ENCODE measurements at places on chromosomes 7 and 10.

DNA sequence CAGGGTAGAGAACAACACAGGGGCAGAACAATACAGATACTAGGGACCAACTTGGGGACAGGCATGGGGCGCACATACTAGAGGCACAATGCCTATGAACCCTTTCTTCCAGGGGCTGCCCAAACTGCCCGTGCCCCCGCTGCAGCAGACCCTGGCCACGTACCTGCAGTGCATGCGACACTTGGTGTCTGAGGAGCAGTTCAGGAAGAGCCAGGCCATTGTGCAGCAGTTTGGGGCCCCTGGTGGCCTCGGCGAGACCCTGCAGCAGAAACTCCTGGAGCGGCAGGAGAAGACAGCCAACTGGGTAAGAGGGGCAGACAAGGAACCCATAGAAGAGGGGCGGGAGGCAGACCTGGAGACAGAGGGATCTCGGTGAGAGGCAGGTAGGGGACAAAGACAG is 5.8 kb downstream of the CHAT start:
- no peak for DNase-seq

- no peak for DNase-seq
These were observed 75.9 kb upstream of the NXPH1 start for GRCh38 chr7:8357536-8357935.

GRCh38 chr10:33310853-33311252 is 23.6 kb downstream of the NRP1 start:
- DNase-seq = no peak

- DNase-seq = no peak
These were observed 34.2 kb upstream of the TARP start for GRCh38 chr7:38307640-38308039.

DNA sequence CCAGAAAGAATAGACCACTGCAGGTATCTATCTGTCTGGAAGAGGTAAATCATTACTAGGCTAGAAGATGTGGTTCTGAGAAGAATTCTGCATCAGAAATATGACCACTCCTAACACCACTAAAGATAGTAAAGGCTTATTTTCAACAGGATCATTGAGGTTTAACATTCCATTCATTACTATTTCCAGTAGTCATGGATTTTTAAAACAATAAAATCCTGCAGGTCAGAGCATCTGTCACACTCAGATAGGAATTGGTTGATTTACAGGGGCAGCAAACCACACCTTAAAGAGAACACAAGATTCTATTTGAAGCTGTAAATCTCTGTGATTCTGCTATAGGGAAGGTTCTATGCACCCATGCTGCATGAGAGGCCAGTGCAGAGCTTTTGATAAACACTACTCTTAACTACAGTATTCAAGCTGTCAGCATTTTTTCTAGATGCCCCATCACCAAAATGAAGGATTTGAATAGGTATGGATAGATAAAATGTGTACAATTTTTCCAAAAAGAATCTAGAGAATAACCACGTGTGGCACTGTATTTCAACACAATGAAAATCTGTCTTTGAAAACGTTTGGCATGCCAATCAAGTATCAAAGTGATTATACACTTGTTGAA is 14.6 kb downstream of the LRRC17 start:
- no peak for DNase-seq

DNA sequence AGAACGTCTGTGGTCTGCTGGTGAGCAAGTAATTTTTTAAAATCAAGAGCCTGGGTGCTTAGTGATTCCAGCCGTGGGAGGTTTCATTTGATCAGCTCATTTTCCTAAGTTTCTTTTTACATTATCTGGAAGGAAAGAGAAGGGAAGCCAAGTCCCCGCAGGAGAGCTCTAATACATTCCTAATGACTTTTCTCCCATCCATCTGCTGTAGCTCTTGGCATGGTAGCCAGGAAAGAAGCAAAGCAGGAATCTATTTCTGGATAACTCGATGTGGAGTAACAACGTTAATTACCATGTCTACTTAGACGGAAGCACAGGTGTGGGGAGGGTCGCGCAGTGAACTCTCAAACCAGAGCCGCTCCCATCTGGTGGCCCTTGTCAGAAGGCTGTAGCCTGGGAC is 121.9 kb downstream of the PAXIP1 start:
- DNase-seq = no peak

GRCh38 chr7:5702876-5703571 is 78.4 kb downstream of the RNF216 start:
- DNase-seq = no peak

DNA sequence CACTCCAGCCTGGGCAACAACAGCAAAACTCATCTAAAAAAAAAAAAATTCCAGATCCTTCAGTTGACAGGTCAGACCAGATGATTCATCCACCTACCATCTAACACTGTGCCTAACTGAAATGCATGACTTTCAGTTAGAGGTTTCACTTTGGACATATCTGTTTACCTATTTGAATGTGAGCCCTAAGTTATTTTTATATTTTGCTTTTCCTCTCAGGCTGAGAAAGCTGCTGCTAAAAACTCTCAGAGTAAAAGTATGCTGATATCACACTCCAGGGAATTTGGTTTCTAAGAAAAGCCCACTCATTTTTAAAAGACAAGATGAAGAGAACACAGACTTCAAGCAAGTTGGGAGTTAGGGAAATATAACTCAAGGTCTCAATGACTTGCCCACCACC is 126.0 kb downstream of the SGMS1 start:
- no peak for DNase-seq

GRCh38 chr10:113285305-113285704 is 267.5 kb upstream of the HABP2 start:
- DNase-seq = no peak

GRCh38 chr10:71597821-71598498 is 121.6 kb downstream of the C10orf105 start:
- peak; percentile 58 for DNase-seq

GRCh38 chr7:74287303-74288033 is 1.7 kb upstream of the CLIP2 start:
- DNase-seq = no peak

Measured in gastrocnemius medialis (tissue), 4 donors.